ENCODE measurements at places on chromosomes 6 and 20. TPM values are rescaled to one million over a fixed set of nuclear protein-coding genes. Genes with fewer than 3 reads are reported as not detected.

GRCh38 chr6:46044881-46045617 lies 29.4 kb upstream of the CLIC5 start:
- no peak for DNase-seq

DNA sequence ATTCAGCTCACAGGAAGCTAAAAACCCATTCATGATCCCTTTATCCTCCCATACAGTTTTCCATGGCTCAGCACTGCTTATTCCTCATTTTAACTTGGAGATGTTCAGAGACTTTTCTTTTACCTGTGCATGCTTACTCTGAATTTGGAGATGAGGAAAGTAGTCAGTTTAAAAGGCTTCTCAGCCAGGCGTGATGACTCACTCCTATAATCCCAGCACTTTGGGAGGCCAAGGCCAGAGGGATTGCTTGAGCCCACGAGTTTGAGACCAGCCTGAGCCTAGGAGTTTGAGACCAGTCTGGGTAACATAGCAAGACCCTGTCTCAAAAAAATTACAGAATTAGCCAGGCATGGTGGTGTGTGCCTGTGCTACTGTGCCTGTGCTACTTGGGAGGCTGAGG lies 30.3 kb upstream of the TMEM217 start:
- DNase-seq, result no peak

DNA sequence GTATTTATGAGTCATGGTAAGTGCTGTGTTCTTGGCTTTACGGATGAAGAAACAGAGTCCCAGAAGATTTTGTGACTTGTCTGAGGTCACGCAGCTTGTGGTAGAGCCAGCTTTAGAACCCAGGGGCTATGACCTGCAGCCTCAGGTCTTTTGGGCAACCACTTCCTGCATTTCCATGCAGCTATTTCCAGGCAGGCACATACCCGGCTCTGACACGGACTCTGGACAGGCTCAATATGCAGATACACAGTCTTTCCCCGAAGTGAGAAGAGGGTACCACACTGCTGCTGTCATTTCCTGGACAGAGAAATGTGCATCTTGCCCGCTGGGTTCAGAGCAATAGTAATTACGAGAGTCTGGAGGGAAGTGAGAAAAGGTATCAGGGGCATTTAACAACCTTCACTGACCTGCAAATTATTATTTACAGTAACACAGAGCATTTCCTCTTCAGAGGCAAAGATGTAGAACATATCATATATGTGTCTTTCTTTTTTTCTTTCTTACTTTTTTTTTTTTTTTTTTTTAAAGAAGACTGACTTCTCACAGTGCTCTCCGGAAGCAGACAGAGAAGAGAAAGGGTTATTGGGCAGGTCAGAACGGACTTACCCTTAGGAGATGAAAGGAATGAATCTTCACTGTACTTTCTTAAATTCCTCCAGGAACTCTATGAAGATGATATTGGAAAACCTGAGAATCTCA lies 185.1 kb downstream of the CLIC5 start:
- DNase-seq, result no peak

- no peak for DNase-seq
Measured at GRCh38 chr6:94894300-94894699, 683.0 kb upstream of the MANEA start.

The MYT1 gene
- polyA plus RNA-seq, result 0.61 TPM

The SYTL3 gene
- 5.4 TPM for polyA plus RNA-seq
